ENCODE measurements at places on chromosomes 11 and 22.

DNA sequence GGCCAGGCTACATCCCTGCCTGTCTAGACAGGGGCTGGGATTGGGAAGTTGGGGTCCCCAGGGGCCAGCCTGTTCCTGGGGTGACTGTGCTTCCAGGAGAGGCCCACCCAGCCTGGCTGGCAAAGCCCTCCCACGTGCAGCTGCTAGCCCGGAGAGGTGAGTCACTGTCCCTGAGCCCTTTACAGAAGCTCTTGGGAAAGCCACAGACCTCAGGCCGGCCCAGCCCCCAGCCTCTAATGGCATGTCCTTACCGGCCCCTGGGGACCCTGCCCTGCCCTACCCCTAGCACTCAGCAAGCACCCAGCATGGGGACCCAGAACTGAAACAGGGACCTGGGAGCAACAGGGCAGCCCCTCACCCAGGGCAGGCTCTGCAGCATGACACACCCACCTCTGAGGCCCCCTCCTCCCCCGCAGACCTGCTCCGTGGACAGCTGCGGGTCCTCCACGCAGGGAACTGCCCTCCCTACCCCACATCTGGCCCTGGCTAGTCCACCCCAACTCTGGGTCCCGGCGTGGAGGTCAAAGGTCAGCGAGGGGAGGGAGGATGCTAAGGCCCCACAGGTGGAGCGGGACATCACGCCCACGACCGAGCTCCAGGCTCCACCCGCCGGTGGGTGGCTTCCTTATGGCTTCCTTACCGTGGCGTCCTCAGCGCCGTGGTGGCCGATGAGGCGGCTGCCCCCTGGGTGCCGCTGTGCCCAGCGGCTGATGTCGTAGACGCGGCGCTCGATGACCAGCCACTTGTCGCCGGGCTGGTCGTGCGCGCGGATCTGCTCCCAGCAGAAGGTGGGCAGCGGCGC is 615 bp downstream of the FADS3 start:
- no peak for DNase-seq

- no peak for DNase-seq
Measured at GRCh38 chr11:33454264-33454663, 197.1 kb downstream of the HIPK3 start.

DNA sequence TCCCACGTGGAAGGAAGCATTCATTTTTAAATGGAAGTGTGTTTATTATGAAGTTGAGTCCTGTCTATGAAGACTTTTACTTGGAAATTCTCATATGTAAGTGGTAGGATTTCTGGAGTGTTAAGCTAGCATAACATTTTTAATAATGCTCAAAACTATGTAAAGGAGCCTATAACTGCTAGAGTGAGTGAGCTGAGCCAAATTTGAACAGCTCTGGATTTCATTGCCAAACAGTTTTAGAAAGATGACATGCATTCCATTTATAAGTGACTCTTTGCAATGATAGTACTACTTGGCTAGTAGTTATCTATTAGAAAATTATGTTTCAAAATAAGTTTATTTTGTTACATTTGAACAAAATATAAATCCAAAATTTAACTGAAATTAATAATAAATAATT is 721.2 kb downstream of the LUZP2 start:
- DNase-seq = no peak

DNA sequence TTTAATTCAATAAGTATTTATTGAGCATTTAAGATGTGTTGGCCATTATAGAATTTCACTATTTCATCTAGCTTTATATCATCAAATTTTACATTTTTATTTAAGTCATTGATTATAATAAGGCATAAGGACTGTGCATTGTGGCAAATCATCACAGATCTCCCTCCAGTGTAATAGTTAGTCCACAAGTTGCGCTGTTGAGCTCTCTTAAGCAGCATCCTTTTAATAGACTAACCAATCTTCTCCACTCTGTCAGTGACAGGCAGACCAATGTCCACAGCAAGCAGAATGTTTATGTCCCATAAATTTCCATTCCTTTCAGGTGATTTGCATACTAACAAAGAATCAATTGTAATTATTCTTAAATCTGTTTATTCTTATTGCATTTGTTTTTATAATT is 595.3 kb upstream of the CCDC90B start:
- no peak for DNase-seq

DNA sequence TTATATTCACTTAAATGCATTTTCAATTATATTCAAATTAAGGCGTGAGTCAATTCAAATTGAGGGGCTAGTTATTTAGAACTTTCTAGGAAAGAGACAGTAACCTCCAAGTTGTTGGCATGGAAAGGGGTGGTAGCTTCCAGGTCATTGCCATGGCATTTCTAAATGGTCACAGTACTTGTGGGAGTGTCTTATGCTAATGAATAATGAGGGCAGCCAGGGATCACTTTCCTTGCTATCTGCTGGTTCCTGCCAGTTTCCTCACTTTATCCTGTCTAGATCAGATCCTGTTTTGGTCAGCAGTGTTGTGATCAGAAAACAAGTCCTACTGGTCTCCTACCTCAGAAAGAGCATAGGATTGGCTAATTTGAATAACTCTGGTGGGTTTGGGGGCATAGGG is 21.8 kb upstream of the RNASEH2C start:
- no peak for DNase-seq

DNA sequence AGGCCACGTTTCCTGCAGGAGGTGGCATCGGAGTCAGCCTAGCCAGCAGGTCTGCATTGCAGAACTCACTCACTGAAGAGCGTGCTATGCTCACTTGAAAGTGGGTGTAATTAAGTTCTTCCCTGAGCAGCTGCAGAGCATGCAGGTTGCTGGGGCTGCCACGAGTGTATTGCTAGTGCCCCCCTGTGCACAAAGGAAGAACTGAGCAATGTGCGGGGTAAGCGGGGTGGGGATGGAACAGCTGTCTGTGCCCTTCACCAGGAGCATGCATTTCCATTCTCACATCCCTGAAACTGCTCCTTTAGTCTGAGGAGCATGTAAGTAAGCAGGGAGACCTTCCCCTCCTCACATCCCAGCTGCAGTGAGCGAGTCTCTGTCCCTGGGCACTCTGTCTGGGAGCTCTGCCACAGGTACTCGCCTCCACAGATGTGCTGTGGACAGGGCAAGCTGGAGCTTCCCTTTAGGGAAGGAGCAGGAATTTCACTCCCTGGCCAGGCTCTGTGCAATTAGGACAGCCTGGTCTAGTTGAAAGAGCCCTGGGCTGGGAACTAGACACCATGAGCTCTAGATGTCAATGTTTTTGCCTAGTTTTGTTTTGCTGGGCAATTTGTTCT is 1031.8 kb downstream of the NTM start:
- no peak for DNase-seq

- no peak for DNase-seq
Measured at GRCh38 chr11:39102236-39102635, 2357.2 kb downstream of the LRRC4C start.

GRCh38 chr11:17760102-17761029 is 25.8 kb downstream of the KCNC1 start:
- no peak for DNase-seq

DNA sequence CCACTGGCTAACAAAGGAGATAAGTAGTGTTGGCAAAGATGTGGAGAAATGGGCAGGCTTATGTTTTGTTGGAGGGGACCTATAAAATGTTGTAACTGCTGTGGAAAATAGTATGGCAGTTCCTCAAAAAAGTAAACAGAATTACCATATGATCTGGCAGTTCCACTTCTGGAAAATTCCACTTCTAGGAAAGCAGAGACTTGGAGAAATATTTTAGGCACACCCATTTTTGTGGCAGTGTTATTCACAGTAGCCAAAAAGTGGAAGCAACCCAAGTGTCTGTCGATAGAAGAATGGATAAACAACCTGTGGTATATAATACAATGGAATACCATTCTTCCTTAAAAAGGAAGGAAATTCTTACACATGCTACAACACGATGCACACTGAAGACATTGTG is 57.0 kb upstream of the ADORA2A start:
- no peak for DNase-seq

DNA sequence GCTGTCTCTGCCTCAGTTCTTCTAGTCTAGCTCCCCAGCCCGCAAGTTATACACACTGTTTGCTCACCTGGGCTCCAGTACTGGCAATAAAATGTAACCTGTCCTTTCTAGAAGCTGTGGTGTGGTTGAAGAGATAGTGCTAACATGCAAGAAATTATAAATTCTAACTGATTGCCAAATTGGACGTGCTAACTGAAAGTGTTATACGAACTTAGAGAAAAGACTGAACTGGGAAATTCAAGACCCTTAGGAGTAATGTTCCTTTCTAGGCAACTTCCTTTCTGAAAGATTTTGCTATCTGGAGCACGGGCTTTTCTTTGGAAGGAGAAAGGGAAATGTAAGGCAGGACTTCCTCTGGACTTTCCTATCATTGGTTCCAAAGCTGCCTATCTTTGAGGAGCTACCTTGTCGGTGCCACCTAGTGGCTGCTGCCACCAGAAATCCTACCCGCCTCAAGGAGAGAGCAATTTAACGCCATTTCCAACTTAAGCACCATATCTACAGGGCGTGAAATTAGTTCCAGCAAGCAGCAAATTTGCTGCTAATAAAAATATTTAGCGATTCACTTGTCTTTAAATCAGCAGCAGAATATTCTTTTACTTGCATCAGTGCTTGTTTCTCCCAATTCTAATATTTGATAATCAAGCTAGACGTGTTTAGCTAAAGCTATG is 12.7 kb upstream of the TMEM218 start:
- DNase-seq = no peak

GRCh38 chr11:33657757-33658156 is 42.9 kb downstream of the C11orf91 start:
- DNase-seq = no peak

- no peak for DNase-seq
Measured at GRCh38 chr22:35337932-35338331, 38.2 kb downstream of the TOM1 start.

DNA sequence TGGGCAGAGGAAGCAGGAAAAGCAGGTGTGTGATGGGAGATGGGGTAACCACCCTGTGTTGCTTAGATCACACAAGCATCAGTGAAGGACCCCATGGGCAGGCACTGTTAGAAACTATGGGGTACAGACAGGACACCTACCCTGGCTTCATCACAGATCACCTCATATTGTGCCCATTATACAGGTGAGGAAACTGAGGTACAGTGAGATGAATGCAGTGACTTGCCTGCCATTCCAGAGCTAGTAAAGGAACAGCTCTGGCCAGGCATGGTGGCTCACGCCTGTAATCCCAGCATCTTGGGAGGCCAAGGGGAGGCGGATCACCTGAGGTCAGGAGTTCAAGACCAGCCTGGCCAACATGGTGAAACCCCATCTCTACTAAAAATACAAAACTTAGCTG is 5.9 kb upstream of the MARK2 start:
- DNase-seq = no peak

DNA sequence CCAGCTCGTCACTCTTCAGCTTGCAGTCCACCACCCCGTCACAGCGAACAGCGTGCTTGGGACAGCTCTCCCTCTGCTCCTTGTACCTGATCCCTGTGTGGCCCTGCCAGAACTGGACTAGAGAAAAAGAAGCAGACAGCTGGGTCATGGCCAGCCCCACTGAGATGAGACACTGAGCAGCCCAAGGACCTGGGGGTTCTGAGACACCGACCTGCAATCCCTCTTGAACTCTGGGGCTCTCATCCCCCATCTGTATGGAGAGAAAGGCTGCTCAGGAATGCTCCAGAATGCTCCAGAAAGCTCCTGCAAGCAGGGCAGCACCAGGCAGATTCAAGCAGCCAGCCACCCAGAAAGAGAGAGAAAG is 14.8 kb downstream of the TMPRSS13 start:
- DNase-seq = no peak

DNA sequence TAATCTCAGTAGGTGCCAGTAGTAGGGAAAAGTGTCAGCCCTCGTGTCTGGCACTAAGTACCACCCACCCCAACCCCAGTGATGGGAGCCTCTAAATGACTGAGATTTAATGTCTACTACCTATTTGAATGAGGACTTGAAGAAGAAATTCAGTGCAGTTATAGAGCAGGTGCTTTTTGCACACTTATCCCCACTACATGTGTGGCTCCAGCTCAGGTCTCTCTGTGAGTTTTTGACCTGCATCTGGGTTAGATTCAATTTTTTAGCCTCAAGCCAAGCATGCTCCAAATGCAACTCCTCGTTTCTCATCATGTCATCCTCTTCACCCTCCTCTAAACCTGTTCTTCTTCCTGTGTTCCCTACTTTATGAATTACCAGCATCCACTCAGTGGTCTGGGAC is 24.9 kb upstream of the NNMT start:
- DNase-seq = no peak

DNA sequence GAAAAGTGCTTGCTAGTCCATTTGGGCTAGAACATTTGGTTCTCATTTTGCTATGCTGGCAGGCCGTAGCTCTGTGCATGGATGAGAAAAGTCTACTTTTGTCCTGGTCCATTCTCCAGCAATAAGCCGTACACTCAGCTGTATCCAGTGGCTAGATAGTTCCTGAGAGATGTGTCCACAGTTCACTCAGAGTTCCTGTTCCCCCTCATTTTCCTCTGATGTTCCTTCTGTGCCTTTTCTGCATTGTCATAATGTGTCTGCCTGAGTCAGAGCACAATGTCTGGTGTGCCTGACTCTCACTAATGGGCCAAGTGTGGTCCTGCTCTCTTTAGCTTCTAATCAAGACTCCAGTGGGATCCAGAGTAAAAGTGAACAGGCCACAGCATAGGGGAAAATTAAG is 215.7 kb upstream of the CTSC start:
- DNase-seq = no peak

- no peak for DNase-seq
Measured at GRCh38 chr11:17490232-17490631, 13.6 kb upstream of the ABCC8 start.

GRCh38 chr11:39165021-39165420 is 2294.4 kb downstream of the LRRC4C start:
- no peak for DNase-seq

GRCh38 chr11:2669634-2670469 is 29.9 kb downstream of the KCNQ1OT1 start:
- DNase-seq = no peak

- no peak for DNase-seq
Measured at GRCh38 chr11:33021937-33022336, 6.3 kb downstream of the DEPDC7 start.

GRCh38 chr11:96168623-96169022 is 174.4 kb downstream of the MAML2 start:
- DNase-seq = no peak
